Activated T-helper 1 cell treated with anti-CD3 and anti-CD28 coated beads, Interleukin-12 subunit alpha, Interleukin-12 subunit beta, Interleukin-2, Interleukin-4 antibody, amounts not matched to agents 30 ng/mL and 10 ng/mL and 1 ng/mL, durations not matched to agents 14 hours and 24 hours and 36 hours (primary cell): ENCODE measurements at places on chromosomes 3 and 15.
A peak's percentile ranks its signal among the peaks of the same experiment; 100 is the strongest.

DNA sequence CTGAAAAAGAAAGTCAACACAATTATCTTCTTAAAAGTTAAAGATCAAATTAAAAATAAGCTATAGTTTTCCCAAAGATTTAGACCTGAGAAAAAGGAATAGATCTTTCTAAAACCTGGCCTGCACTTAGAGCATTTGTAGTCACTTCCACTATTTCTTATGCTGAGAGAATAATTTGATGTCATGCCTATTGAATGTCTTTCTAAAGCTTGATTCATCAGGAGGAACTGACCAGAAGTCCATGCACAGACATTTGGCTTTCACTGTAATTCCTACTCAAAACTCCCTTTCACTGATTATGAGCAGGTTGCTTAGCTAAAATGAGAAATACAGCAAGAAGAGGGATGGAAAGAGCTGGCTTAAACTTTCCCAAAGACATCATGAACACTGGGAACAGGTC, 4.3 kb downstream of the GREM1 start:
- no peak for DNase-seq

DNA sequence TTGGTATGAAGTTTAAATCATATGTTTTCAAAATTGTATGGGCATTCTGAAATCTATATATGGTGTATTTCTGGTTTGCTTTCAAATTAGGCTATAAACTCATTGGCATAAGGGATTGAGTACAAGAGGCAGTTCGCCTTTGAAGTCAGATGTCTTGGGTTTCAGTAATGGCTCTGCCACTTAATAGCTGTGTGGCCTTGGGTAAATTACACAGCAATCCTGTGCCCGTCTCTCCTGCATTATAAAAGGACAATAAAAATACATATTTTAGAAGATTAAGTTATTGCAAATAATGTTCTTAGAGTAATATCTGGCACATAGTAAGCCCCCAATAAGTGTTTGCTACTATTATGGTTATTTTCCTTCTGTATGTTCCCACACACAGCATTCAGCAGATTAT, 20.4 kb upstream of the STRIT1 start:
- no peak for DNase-seq

- no peak for DNase-seq
Measured at GRCh38 chr3:12232785-12233300, 56.0 kb upstream of the PPARG start.

GRCh38 chr3:113232342-113232741, 21.0 kb downstream of the BOC start:
- no peak for DNase-seq

DNA sequence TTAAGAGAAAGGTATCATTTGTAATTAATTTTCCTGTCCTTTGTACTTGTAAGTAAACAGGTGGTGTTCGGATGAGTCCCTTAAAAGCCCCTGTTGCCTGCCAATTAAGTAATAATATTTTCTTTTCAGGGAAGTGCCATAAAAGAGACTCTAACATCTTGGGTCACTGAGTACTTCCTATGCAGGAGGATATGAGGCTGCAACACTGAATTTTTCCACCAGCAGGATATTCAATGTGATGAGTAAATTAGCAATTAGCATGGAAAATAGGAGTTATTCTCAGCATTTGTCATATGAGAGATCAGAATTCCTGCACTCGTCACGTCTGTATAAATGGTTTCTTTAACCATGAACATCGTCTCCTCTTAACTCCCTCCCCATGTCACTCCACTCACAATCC, 45.4 kb downstream of the WWTR1 start:
- no peak for DNase-seq

DNA sequence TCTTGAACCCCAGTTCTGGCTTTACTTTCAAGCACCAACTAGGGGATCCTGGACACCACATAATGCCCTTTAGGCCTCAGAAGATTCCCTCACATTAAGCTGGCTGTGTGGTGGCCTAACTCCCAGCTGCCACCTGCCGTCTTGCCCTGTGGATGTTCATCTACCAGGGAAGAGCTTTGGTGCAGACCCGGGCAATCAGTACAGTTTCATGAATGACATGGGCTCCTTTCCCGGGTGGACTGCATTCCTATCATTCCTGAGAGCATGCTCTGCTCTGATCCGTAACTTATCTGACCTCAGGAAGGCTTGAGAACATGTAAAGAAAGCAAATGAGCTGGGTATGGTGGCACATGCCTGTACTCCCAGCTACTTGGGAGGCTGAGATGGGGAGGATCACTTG, 50.0 kb upstream of the GSK3B start:
- no peak for DNase-seq

GRCh38 chr3:163779396-163780344, 1298.6 kb downstream of the SI start:
- no peak for DNase-seq

DNA sequence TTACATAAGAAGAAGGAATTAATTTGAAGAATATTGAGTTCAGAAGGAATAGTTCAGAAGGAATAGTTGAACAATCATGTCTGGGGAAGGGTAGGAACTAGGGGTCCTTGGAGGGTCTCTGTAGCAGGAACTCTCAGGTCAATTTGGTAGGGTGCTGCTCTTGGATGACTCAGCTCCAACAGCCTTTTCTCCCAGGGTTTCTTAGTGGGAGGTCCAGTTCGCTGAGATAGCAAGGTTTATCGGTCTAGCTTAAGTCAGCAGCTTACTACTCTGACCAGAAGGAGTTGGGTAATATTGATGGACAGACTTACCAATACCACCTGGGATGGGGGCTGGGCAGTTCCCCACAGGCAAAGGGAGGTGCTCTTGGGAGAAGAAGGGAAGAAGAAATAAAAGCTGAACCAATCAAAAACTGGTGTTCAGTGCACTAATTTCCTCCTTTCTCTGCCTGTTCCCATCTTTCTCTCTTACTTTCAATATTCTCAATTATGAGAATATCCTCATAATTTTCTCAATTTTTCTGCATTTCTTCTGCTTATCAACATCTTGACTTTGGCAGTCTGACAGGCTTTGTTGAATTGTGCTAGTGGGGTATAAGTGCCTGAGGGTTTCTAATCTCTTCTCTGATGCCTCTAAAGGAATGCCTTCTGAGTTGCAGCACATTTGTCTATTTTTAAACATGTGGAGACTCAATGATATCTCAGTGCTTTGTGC, 14.4 kb upstream of the MITF start:
- no peak for DNase-seq

DNA sequence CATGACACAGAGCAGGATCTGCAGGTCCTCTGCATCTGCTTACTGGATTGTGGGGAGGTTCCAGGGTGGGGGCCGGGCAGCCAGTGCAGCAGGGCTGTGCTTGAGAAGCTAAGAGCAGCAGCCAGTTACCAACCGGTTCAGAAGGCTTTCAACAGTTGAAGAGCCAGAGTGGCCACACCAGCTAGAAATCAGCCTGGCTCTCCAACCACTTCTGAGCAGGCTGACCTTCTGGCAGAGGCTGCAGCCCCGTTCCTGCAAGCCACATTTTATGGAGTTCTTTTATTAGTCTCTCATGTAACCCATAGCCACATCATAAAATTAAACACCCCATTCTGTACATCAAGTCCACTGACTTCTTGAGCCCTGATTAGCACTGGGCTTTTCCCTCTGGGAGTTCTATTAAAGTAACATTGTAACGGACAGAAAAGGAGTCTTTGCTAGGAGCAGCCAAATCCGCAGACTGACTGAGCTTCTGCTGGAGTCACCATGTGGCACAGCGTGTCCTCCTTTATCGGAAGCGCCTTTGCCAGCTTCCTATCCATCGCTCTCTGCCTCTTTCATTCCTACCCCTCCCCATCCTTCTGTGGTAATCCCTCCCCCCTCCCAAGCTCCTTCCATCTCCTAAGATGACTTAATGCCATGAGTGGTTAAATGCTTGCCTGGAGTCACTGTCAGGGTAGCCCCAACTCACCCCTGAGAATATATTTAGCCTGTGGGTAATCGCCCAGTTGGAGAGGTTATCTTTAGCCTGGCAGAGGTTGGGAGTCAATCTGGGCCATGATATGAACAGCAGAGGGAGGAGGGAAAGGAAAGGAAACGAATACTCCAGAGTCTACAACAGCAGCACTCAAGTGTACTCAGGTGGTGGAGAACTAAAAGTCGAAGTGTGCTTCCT, 138.5 kb upstream of the HES1 start:
- DNase-seq = no peak

GRCh38 chr15:72365844-72366243, 10.0 kb downstream of the HEXA start:
- peak; percentile 38 for DNase-seq

GRCh38 chr15:72722071-72722696, 36.2 kb downstream of the BBS4 start:
- DNase-seq = peak; percentile 44

DNA sequence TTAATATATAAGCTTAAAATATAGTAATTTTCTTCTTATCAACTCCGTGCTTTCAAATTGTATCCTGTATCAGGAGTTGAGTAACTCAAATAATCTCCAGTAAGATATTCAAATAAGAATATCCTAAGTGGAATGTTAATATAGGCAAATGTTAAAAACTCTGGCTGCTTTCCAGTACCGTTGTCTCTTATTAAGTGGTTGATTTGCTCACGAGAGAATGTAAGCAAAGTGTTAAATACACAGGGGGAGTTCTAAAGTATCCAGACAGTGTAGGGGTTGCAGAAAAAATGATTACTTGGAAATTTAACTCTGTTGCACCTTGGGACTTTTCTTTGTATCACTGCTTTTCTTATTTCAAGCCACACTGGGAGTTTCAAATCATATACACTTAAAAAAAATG, 478.9 kb upstream of the TBL1XR1 start:
- no peak for DNase-seq

DNA sequence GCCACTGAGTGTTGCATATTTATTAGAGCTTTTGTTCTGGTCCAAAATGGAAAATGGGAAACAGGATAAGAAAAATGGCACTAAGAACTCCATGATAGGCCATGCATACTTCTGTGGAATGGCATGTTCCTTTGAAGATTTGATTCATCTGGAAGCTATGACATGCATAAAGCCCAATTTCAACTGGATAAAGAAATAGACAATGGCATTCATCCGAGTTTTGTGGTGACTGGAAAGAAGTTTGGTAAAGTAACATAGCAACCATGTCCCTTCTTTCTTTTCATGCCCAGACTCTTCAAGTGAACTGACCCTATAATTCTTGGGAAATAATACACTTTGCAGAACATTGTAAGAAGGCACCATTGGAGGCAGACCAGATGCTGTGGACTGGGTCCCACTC, 368.4 kb upstream of the IL12A start:
- DNase-seq = no peak

DNA sequence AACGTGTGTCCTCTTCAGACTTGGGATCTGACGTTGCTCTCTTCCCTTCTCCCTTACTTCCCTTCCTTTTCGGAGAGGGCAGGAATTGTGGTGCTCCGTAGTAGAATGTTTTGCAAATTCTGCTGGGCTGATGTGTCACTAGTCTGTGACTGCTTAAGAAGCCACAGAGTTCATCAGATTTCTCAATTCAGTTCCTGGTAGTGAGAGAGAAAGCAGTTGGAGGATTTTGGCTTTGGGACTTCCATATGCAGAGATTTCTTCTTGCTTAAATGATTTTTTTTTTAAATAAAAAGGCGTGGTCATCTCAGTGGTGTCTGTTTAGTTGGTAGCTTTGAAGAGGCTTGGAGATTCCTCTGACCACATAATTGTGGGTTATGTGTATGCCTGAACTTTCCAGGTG, 10.1 kb downstream of the CEMIP start:
- DNase-seq = no peak

- DNase-seq = no peak
Measured at GRCh38 chr3:132117642-132118041, 82.8 kb upstream of the CPNE4 start.

DNA sequence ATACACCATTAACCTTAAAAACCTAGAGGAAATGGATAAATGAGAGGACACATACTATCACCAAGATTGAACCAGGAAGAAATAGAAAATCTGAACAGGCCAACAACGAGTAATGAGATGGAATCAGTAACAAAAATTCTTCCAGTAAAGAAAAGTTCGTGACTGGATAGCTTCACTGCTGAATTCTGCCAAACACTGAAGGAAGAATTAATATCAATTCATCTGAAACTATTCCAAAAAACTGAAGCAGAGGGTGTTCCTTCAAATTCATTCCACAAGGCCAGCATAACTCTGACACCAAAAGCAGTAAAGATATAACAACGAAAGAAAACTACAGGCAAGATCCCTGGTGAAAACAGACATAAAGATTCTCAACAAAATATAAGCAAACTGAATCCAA, 195.8 kb upstream of the GPR149 start:
- no peak for DNase-seq

DNA sequence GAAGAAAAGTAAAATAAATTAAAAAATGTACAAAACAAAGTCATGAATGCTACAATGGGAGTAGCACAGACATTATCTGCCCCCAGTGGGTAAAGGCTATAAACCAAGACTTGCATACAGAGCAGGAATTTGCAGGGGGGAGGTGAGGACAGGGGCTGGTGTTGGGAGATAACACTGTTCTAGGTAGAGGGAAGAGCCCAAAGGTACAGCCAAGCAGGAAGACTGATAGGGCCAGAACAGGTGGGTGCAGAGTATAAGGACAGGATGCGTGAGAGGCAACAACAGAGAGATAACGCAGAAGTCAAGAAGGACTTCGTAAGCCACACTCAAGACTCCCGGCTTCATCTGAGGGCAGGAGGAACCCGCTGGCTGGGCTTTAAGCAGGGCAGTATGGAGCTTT, 146.5 kb downstream of the CTNNB1 start:
- no peak for DNase-seq
